ENCODE measurements at places on chromosomes 6 and 20.

DNA sequence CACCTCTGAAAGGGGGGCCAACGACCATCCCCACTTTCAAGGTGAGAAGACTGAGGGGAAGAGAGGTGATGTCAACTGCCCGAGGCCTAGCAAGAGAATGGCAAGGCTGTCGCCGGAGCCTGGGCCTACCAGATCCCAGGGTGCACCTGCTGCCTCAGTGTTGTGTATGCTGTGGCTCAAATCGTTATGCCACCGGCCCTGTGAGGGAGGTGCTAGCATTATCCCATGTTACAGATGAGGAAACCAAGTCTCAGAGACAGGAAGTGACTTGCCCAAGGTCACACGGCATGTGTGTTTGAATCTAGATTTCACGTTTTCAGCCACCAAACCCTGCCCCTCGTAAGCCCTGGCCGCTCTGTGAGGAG lies 152.5 kb downstream of the CEBPB start:
- no peak for DNase-seq

- DNase-seq: peak; percentile 70
Observed at GRCh38 chr6:139060332-139060731, 31.8 kb downstream of the ABRACL start.

GRCh38 chr20:35151736-35152135 lies 4.6 kb upstream of the EDEM2 start:
- DNase-seq: peak; percentile 22

GRCh38 chr6:75205776-75206575 lies at the start of gene COL12A1:
Gene COL12A1 (minus strand): TSS chr6:75206053. CDS start chr6:75202792, 3,261 bp downstream.
- peak; percentile 99 for DNase-seq

GRCh38 chr6:144899161-144899560 lies 614.0 kb downstream of the UTRN start:
- peak; percentile 91 for DNase-seq

DNA sequence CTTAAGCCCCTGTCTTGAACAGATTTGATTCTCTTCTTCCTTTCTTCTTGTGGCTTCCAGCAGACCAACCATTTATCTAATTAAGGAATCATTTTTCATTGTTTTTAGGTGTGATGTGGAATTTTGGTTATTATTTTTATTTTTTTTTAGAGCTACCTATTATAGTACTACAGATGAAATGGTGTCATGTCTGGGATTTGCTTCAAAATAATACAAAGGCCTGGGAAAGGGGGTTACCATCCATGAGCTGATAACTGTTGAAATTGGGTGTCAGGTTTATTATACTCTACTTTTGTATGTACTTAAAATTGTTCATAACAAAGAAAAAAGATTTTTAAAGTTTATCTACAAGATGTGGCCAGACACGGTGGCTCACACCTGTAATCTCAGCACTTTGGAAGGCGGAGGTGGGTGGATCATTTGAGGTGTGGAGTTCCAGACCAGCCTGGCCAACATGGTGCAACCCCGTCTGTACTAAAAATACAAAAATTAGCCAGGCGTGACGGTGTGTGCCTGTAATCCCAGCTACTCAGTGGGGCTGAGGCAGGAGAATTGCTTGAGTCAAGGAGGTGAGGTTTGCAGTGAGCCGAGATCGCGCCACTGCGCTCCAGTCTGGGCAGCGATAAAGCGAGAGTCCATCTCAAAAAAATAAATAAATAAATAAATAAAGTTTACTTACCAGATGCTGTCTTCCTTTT lies 561 bp downstream of the IL22RA2 start:
- no peak for DNase-seq

DNA sequence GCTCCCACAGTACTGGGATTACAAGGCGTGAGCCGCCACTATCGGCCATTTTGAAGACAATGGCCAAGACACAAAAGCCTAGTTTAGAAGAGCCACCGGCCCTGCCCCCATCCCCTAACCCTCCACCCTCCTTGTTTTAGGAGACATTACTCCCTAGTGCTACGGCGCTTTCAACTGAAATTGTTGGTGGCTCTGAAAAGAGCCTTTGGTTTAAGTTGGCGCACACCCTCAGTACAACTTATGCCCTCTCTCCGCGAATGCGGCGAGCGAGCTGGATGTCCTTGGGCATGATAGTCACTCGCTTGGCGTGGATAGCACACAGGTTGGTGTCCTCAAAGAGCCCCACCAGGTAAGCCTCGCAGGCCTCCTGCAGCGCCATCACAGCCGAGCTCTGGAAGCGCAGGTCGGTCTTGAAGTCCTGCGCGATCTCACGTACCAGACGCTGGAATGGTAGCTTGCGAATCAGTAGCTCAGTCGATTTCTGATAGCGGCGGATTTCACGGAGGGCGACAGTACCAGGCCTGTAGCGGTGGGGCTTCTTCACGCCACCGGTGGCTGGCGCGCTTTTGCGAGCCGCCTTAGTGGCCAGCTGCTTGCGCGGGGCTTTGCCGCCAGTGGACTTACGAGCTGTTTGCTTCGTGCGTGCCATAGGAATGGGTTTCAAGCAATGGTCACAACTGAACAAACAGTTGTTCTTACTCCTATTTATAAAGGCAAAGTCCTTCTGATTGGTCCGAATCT lies 114.9 kb upstream of the BTN3A2 start:
- DNase-seq: peak; percentile 82

GRCh38 chr20:1383623-1384404 lies 9.0 kb downstream of the FKBP1A start:
- DNase-seq: no peak

GRCh38 chr20:41716436-41716835 lies 98.3 kb upstream of the CHD6 start:
- peak; percentile 28 for DNase-seq

DNA sequence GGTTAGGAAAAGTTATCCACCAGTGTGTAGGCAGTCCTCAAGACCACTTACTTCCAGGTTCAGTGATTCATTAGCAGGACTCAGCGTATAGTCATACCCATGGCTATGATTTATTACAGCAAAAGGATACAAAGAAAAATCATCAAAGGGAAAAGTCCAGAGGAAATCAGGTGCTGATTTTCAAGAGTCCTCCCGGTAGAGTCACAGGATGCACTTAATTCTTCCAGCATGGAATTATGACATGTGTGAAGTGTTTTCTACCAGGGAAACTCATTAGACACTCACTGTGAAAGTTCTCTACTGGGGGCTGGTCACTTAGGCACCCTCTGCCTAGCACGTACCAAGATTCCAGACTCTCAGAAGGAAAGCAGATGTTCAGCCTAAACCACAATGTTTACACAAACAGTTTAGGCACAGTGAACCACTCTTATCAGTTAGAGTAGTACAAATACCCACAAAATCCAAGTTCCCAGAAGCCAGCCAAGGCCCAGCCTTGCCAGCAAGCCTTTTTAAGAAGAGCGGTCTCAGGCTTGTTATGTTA lies 10.2 kb downstream of the WFDC3 start:
- DNase-seq: peak; percentile 98

DNA sequence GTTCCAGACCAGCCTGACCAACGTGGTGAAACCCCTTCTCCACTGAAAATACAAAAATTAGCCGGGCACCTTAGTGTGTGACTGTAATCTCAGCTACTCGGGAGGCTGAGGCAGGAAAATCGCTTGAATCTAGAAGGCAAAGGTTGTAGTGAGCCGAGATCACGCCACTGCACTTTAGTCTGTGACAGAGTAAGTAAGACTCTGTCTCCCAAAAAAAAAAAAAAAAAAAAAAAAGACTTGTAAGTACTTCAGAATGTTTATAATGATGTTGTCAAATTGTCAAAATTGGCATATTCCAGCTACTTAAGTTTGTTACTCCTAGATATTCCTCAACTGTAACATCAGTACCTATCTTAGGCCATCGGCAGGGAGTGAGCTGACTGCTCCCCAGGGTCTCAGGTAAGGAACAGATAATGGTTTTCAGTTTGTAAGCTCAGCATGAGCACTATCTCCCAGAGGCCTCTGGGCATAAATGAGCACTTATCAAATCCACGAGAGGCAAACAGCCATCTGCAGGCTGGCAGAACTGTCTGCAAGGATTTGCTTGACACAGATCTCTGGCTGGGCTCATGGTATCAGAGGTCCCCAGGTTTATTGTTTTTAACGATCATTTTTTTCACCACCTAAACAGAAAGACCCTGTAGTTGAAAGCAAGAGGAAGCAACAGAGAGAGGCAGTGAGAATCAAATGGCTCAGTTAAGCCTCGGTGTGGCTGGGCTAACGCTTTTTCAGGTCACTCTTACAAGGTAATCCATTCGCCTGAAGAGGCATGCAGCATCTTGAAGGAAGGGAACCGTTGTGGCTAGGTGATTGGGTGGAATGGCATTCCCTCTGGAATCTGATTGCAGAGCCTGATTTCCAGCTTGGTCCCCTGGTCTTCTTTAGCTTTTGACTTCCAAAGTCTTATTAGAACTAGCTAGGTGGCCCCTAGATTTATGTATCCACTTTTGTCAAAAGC lies 115.9 kb downstream of the LY86 start:
- no peak for DNase-seq

GRCh38 chr6:6645261-6645917 lies 56.9 kb downstream of the LY86 start:
- no peak for DNase-seq

DNA sequence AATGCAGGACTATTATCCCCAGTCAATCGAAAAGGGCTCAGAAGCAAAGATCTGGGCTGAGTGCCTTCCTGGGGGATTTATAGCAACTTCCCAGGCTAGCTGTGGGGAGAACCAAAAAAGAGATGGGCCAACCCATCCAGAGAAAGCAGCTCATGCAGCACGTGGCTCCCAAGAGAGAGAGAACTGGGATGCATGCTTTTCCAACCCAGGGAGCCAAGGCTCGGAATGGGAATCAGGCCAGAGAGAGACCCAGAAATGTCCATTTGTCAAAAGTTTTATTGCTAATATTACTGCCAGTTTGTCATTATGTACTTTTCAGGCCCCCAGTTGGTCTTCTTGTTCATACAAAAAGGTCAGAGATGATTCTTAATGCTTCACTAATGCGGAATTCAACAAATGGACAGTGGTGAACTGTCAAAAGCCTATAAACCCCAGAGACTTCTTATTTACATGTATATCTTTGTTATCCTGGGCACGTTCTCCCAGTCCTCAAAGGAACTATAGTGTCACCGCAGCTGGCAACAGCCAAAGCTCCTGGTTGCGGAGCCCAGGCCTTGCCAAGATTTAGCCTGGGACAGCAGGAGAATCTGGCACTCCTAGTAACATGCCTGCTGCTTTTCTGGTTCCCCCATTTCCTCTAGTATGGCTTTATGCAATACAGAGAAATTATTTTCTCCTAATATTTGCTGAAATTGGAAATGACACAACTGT lies 139.1 kb upstream of the POU3F2 start:
- no peak for DNase-seq

- DNase-seq: no peak
Observed at GRCh38 chr20:15005300-15005986, 668.0 kb upstream of the FLRT3 start.

- DNase-seq: no peak
Observed at GRCh38 chr20:43389211-43389610, 68.5 kb upstream of the SRSF6 start.

DNA sequence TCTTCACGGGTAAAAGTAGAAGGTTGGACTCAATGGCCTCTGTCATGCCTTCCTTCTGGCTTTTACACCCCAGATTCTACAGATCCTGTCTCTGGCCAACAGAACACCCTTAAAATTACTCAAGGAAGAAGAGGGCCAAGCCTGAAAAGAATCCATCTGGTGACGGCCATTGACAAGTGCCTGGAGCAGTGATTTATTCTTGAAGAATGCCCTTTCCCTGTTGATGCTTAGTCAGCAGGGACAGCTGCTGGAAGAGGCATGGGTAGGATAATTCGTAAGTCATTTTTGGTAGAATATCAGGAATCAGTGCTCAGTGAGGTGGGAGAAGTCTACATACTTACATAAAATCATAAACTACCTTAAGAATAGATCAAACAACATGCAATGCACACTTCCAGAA lies 397.9 kb downstream of the SAMD5 start:
- peak; percentile 73 for DNase-seq

GRCh38 chr20:20371083-20371482 lies 3.2 kb downstream of the INSM1 start:
- DNase-seq: no peak

GRCh38 chr20:49882171-49882970 lies 33.0 kb downstream of the SPATA2 start:
- no peak for DNase-seq

DNA sequence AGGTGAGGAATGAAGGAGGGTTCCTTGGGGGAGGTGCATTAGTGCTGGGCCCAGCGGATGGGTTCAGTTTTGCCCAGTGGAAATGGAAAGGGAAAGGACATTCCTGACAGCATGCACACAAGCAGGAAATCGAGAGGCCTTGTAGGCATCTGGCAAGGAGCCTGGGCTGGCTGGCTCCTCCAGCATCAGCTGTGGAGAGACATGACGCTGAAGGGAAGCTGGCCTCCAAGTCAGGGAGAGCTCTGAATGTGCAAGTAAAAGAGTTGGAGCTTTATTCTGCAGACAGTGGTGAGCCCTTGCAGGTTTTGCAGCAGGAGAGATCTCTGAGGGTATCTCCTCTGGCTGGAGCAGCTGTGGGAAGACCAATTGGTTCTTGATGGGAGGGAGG lies 154.3 kb downstream of the MRPL14 start:
- DNase-seq: peak; percentile 80

DNA sequence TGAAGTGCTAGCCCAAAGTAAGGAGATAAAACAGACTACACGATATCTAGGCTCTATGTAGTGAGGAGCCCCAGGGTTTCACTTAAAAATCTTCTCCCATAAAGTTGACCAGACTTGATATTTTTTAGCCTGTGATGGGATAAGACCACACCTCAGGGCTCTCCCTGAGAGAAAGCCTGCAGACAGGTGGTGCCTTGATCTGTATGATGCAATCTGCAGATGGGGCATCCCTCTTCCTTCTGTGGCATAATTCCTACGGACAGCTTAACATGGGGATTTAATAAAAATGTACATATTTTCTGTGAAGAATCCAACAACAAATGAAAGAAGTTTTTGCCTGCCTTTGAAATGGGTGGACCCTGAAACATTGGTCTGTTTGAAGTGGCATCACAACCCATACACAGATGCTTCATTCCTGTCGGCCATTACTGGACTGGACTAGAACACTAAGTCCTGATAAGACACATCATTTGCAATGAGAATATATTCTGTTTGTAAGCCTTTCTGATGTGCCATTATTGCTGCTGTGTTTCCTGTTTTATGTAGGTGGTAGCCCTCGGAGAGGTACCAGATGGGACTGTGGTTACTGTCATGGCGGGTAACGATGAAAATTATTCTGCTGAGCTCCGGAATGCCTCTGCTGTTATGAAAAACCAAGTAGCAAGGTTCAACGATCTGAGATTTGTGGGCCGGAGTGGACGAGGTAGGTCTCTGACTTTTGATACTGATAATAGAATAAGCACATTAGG lies 53.8 kb upstream of the SUPT3H start:
- no peak for DNase-seq

DNA sequence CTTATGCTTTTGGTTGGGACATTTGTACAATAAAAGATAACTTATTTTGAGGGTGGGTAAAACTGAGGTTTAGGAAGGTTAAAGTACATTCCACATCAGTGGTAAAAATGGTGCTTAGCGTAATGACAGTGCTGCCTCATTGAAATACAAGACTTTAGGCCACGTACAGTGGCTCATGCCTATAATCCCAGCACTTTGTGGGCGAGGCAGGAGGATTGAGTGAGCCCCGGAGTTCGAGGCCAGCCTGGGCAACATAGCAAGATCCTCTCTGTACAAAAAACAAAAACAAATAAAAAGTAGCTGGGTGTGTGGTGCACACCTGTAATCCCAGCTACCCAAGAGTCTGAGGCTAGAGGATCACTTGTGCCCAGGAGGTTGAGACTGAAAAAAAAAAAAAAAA lies 2.3 kb upstream of the KIAA0319 start:
- no peak for DNase-seq

Data from HCEC 1CT (cell line).